ENCODE measurements at places on chromosomes 13 and 19.

GRCh38 chr19:16899566-16900075 lies 10.8 kb downstream of the F2RL3 start:
- peak; percentile 27 for DNase-seq

- no peak for DNase-seq
Observed at GRCh38 chr13:73521290-73521624, 462.5 kb downstream of the KLF5 start.

DNA sequence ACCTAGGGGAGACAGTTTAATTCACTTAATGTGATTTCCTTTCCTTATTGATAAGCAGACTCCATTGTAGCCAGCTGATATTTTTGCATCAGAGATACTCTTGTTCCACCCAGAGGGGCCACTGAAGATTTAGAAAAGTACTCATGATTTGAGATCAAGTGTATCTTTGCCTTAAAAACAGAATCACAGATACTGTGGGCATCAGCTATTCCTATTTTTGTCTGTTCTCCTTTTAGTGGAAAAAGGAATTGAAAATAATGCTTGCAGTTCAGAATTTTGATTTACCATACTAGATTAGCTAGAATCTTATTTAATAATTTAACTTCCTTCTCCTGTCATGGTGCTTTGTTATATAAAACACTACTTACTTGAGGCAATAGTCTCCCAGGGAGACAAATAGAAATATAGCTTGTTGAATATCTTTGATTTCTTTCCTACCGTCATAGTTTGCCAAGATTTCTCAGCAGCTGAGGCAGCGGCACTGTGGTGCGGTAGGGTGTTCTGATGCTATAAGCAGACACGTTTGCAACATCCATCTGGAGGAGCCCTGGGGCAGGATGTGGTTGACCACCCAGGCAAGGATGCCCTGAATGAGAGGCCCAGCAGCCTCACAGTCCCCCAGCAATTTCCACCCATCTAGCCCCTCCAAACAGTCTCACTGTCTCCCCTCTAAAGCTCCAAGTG lies 47.0 kb upstream of the RAP2A start:
- no peak for DNase-seq

DNA sequence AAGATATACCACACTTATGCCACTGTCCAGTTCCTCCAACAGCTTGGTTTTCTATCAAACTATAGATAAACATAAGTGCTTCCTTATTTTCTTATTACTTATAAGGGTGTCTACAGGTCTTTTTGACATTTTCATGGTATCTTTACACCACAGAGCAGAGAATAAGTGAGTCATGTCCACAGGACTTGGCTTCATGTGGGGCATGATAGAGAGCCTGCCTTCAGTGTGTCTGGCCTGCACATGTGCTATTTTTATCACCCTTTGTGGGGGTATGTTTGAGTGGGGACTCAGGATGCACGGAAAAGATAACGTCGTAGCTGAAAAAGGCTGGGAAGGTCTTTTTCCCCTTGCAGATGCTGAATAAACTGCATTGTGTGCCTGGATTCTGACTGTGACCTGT lies 8.1 kb upstream of the STOML3 start:
- DNase-seq: no peak

- no peak for DNase-seq
Observed at GRCh38 chr13:110023729-110024644, 237.6 kb upstream of the IRS2 start.

DNA sequence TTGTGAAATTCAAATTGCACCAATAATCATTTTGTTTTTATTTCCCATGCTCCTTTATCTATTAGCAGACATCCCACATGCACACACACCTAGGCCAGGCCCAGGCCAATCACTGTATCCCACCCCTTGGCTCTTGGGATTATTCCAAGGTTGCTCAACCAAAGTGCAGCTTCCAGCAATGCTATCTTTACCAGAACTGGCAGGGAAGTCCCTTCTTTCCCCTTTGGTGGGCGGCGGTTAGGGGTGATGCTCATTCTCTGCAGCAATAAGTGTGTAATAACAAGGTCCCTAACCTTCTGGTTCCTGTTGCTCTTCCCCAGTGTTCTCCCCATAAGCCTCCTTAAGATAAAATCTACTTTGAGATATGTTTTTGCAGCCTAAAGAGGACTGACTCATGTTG lies 18.3 kb upstream of the KCTD12 start:
- DNase-seq: no peak

- DNase-seq: no peak
Observed at GRCh38 chr13:80033951-80034350, 307.0 kb downstream of the SPRY2 start.

GRCh38 chr19:46963093-46963734 lies 56.4 kb upstream of the NPAS1 start:
- DNase-seq: no peak

GRCh38 chr13:98515818-98516465 lies 61.0 kb downstream of the STK24 start:
- no peak for DNase-seq

GRCh38 chr19:38175422-38175821 lies 48.6 kb downstream of the DPF1 start:
- DNase-seq: no peak

- no peak for DNase-seq
Observed at GRCh38 chr19:4319067-4319718, 14.8 kb downstream of the FSD1 start.
